ENCODE measurements at places on chromosomes 1 and 21.

GRCh38 chr21:22892028-22892427 is 1893.8 kb downstream of the NCAM2 start:
- no peak for DNase-seq

- DNase-seq, result no peak
Measured at GRCh38 chr1:63857478-63857877, 83.7 kb downstream of the ROR1 start.

DNA sequence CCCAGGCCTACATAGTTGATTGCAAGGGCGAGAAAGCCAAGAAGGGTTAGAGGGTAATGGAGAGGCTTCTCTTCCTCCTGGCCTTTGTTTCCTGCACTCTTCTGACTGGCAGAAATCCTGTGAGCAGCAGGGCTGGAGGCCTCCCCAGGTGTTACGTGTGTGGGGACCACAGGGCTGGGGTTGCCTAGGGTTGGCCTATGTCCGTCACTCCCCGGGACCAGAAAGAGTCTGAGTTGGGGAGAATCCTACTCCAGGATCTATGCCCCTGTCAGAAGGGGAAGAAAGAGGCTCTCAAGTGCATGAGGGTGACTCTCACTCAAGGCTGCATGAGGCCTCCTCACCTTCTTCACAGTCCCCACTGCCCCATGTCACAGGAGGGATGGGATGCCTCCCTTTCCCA is 38.5 kb downstream of the IGFN1 start:
- no peak for DNase-seq

GRCh38 chr1:156856282-156856785 is 2.6 kb downstream of the INSRR start:
- DNase-seq, result no peak

- no peak for DNase-seq
Measured at GRCh38 chr21:33661146-33661545, 18.8 kb downstream of the ITSN1 start.

DNA sequence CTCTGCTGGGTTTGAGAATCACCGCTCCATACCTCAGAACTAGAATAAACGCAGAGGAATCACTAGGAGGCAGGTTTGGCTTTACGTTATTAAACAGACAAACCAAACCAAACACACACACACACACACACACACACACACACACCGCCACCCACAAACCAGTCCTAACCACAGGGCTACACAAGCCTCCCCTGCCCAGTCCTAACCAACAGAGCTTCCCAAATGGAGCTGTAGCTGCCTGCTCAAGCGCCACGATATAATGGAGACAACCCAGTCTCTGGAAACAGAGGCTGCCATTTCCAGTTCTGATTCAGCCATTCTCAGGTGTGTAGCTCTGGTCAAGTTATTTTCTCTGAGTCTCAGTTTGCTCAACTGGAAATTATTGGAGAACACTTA is 519.1 kb downstream of the SMYD3 start:
- no peak for DNase-seq

- no peak for DNase-seq
Measured at GRCh38 chr1:238409932-238410331, 519.2 kb upstream of the ZP4 start.

DNA sequence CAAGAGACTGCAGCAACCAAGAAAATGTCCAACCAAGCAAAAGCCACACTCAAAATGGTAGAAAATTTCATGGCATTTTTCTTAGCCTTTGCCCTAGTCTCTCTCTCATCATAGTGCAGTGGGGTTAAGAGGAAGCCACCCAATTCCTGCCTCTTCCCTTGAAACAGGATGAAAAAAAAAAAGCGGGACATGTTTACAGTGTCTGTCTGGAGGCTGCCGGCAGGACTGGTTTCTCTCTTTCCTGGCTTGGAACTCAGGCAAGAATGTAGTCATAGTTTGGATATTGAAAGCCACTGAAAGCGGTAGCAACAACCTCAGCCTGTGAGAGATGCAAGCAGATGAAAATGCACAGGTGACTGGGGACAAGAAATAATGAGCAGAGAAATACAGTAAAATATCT is 13.3 kb upstream of the TNFSF18 start:
- DNase-seq, result no peak

DNA sequence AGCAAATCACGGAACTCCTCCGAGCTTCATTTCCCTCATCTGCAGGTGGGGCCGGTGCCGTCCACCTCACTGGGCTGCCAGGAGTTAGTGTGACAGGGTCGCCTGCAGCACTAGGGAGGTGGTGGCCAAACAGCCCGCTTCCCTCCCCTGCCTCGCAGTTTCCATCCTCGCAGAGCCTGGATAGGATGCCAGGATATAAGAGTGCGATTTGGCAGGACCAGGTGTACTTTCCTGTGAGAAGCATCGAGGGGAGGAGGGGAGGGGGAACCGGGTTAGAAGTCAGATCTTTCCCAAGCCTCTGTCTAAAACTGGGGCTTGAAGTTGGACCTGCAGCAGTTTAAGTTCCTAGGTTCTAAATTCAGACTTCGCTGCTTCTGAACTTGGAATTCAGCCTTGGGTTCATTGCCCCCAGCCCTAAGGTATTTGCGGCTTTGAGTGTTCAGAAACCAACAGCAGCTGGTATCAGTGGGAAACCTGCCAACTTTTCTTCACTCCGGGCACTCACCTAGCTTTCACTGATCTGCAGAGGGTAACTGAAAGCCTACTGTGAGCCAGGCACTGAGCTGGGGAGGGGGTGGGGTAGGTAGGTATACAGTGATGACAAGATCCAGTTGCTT is 1.7 kb upstream of the JUN start:
- DNase-seq, result no peak

DNA sequence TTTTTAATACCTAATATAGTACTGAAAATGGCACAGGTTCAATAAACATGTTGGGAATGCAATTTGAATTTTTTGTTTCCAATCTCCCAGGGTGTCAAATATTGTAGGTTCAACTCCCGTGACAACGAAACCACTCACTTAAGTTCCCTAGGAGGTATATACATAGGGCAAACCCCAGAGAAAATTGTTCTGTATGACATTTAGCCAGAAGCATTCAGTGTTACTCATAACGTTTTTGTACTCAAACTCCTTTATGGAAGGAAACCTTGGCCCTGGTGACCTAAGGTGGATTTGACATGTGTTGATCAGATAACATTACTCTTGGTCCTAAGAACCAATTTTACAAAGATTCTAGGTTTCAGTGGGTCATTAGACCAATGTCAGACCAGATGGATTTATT is 110.6 kb downstream of the USP25 start:
- no peak for DNase-seq

- DNase-seq, result no peak
Measured at GRCh38 chr21:32779983-32780382, 8.4 kb upstream of the PAXBP1 start.

DNA sequence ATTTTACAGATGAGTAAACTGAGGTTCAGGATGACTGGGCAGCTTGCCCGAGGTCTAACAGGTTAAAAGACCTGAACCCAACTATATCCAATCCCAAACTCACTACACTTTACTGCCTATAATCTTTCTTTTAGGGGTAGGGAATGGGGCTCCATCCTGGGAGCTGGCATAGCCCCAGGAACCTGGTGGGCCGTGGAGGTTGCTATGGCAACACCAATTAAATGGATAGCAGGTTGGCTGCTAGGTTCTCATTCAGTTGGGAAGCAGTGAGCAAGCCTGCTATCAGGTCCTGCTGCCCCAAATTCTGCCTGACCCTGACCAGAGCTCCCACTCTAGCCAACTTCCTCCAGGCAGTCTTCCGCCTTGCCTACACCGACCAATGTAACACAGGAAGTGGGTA is 40.9 kb downstream of the LRP8 start:
- DNase-seq, result no peak

Data from activated CD8-positive, alpha-beta memory T cell treated with anti-CD3 and anti-CD28 coated beads, Interleukin-2, amount 10 ng/mL, durations not matched to agents 7 days and 5 days (primary cell).